ENCODE measurements at places on chromosomes 2 and 18. TPM values are rescaled to one million over a fixed set of nuclear protein-coding genes. Genes with fewer than 3 reads are reported as not detected.

The FOXI3 gene
- not detected for total RNA-seq

The FBXO48 gene
- total RNA-seq = 3.7 TPM

The SNED1 gene
- total RNA-seq = 6.1 TPM

DNA sequence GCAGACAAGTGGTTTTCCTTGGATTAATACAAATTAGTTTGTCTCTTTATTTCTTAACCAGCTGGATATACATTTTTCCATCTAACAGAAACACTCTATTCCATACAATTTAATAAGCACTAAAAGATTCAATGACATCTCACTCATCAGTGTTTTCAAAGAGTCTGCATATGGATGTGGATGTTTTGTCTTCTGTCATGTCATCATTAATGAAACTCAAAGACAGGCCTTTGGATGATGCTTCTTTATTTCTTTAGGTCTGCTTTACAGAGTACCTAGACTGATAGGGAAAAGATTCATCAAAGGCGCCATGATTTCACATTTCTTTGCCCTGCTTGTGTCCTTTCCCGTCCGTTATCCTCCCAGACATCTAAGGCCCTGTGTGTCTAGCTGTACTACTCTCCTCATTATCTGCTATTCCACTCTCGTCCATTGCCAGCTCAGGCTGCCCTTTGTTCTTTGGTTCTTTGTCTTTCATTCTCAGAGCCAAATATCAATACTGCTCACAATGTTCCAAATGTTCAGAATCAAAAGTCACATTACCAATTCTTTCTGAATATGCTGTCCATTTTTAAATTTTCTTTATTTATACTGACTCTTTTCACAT lies 232.3 kb upstream of the CHAC2 start:
- H3K4me1 ChIP-seq = no peaks in the 10 kb centered on the region
- H3K27me3 ChIP-seq = no peaks in the 10 kb centered on the region
- no peaks in the 10 kb centered on the region for H3K36me3 ChIP-seq
- DNase-seq = no peak
- no peak overlapping the region for H3K4me3 ChIP-seq

DNA sequence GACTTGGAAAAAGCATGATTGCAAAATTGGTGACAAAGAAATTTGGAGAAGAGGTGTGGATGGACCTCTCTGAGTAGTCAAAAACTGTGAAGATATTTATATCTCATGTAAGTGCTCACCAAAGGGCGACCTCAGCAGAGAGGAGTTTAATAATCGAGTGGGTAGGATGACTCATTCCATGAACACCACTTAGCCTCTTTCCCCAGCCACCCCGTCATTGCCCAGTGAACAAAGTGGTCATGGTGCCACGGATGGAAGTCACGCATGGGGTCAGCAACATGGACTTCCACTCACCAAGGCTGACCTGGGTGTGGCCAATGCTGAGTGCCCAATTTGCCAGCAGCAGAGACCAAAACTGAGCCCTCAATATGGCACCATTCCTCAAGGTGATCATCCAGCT lies 997.4 kb upstream of the GYPC start:
- H3K27ac ChIP-seq = no peak overlapping the region
- H3K4me1 ChIP-seq = no peaks in the 10 kb centered on the region
- H3K36me3 ChIP-seq = no peaks in the 10 kb centered on the region
- DNase-seq = no peak
- H3K4me3 ChIP-seq = no peak overlapping the region
